ENCODE measurements at places on chromosomes 6 and 20.

- DNase-seq = no peak
These were observed 5.4 kb downstream of the SLCO4A1 start for GRCh38 chr20:62647521-62648317.

DNA sequence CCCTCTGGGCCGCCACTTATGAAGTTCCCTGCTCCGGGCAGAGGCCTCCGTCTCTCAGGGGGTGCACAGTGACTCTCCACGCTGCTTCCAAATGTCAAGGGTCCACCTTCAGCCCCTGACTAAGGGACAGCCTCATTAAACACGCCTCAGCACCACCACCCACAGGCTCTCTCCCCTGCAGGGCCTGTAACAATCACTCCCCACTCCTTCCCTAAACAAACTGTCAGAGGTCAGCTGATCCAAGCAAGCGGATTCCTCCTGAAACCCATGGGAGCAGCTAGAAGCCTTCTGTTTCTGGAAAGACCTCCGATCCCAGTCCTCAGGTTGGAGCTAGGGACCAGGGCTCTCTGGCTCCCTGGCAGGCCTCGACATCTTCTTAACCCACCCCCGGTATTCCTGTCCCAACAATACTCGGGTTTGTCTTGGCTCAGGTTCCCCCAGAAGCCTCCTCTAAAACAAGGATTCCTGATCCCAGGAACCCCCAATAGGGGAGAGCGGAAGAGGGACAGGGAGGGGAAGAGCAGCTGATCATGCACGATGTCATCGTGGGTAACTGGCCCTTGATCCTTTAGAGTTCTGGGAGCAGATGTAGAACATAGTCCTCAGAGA lies 181.0 kb downstream of the ZNF217 start:
- no peak for DNase-seq

- no peak for DNase-seq
These were observed 69.8 kb upstream of the FAM184A start for GRCh38 chr6:119148098-119148824.

GRCh38 chr6:105322499-105323225 lies 80.2 kb downstream of the PREP start:
- DNase-seq = no peak

DNA sequence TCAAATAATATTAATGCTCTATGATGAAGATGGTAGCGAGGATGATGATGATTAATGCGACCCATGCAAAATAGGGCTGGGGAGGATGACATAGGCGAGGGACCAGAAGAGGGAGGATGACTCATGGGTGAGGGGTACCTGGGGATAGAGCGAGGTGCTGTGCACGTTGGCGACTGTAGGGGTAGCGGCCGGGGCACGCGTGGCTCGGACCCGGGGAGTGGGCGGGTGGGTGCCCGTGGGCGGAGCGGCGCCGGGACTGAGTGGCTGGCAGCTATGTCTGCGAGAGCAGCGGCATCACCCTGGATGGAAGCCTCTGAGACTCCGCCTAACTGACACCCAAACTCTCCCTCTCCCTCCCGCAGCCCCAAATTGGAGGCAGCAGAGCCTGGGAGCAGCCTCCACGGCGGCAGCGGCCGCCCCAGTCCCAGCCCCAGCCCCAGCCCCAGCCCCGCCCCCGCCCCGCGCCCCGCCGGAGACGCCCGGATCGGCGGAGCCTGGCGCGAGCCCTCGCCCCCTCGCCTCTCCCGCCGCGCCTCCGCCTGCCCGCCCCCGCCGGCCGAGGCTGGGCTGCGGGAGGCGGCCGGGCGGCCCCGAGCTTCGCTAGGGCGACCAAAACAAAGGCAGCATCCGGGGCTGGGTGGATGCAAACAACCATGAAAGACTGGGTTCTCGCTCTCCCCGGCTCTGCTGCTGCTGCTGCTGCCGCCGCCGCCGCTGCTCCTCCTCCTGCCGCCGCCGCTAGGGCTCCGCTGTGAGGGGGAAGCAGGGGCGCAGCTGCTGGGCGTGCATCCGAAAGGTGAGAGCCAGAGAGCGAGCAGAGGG lies at the start of gene RIMS1:
TSS of gene RIMS1 (plus strand) at position 367 of the 822 bp plus-strand sequence. CDS start 474 bp downstream, outside the sequence.
- DNase-seq = no peak

- no peak for DNase-seq
These were observed 103.7 kb upstream of the RNF217 start for GRCh38 chr6:124858564-124858963.

- no peak for DNase-seq
These were observed 13.0 kb downstream of the ZHX3 start for GRCh38 chr20:41304424-41305079.

- no peak for DNase-seq
These were observed 192.6 kb downstream of the CDH4 start for GRCh38 chr20:61444637-61445036.

GRCh38 chr6:90701146-90701781 lies 114.4 kb upstream of the MAP3K7 start:
- no peak for DNase-seq
